Astrocyte of the spinal cord (primary cell): ENCODE measurements at places on chromosomes 5 and 9.

DNA sequence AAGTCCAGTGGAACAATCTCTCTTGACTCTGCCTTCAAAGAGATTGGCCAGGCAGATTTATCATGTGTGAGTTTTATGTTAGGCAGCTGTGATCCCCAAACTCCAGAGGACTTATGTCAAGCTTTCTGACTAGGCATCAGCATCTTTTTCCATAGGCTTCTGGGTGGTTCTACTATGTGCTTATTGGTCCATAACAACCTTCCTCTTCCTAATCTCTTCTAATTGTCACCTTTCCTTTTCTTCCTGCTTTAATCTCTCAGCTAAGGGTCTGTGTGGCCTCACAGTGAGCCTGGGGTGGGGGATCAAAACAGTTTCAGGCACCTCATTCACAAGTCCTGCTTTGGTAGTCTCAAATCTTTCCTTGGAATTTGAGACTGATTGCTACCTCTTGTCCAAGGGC is 170.9 kb upstream of the CHD1 start:
- DNase-seq: no peak

GRCh38 chr5:64273276-64273675 is 107.6 kb downstream of the RNF180 start:
- DNase-seq: no peak

- DNase-seq: no peak
Measured at GRCh38 chr9:111863636-111864035, 33.0 kb upstream of the UGCG start.

DNA sequence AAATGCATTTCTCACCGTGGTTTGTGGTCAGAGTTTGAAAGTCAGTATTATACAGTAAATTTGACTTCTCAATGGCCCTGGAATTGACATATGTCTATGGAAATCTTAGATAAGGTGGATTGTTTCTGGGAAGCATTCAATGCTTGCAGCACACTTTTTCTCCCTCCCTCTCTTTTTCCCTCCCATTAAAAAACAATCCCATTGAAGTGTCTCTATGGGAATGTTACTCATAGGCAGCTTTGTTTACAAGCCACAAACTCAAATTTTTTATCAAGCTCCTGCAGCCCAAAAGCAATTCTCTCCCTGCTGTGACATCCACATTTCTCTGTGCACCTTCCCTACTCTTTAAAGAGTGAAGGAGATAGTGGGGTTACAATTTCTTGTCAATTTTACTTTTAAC is 292.1 kb downstream of the ARRDC3 start:
- no peak for DNase-seq

- DNase-seq: no peak
Measured at GRCh38 chr9:137447722-137448601, 6.8 kb upstream of the ENTPD8 start.

- no peak for DNase-seq
Measured at GRCh38 chr5:123490974-123491373, 21.0 kb upstream of the CSNK1G3 start.

- DNase-seq: peak; percentile 97
Measured at GRCh38 chr5:59792983-59793585, 100.4 kb downstream of the PDE4D start.

GRCh38 chr5:141510850-141511601 is 22.1 kb downstream of the PCDHGC5 start:
- no peak for DNase-seq

- no peak for DNase-seq
Measured at GRCh38 chr9:35395706-35396101, 94.2 kb upstream of the RUSC2 start.

- peak; percentile 78 for DNase-seq
Measured at GRCh38 chr9:118331622-118332045, 627.4 kb downstream of the TLR4 start.

DNA sequence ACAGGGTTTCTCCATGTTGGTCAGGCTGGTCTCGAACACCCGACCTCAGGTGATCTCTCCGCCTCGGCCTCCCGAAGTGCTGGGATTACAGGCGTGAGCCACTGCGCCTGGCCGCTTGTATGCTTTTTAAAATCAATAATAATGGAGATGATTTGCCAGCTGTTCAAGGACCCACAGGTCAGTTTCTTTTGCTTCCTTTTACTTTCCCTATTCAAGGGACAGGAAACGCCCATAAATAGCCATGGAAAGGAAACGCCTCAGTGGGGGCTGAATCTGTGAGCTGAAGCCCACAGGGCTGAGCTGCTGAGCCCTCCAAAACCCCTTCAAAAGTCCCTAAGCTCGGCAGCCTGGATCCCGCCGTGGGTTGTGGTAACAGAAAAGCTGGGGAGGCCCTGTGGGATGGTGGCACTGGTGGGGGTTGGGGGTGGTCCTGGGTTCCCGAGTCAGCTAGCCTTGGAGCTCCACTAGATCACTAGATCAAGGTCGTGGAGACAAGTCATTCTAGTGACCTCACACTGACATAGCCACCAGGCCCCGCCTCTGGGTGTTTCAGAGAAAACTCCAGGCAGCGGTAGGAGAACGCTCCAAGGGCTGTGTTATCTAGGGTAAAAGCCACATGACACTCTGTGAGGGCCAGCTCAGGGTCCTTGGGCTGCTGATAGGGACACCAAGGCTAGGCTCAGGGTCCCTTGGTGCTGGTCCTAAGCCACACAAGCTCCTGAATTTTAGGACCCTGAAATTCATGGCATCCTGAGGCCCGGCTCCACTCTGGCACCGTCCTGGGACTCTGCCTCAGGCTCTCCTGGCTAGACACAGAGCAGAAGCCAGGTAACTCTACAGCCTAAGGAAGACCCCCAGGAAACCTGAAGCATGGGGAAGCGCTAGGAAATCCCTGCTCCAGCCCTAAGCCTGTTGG is 18.0 kb upstream of the DUSP1 start:
- DNase-seq: no peak

GRCh38 chr9:134708672-134709038 is 67.1 kb downstream of the COL5A1 start:
- no peak for DNase-seq

- no peak for DNase-seq
Measured at GRCh38 chr5:22053195-22053594, 799.9 kb downstream of the CDH12 start.

GRCh38 chr5:113103330-113103729 is 126.7 kb downstream of the DCP2 start:
- DNase-seq: no peak

DNA sequence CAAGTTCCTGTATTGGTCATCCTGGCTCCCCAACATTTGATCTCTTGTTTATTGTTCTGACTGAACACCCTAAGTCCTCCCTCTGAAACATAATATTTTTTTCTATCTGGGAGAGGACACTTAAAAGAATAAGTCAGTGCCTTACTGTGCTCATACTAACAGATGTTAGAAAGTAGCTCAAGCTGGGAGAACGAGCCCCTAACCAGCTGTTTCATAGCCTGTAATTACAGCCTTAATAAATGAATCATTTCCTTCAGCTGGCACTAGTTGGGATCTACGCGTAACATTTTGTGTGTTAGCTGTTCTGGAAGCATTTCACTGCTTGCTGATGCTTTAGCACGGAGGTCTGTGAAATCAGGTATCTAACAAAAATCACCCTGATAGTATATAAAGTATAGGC is 345.9 kb upstream of the RIOK2 start:
- peak; percentile 63 for DNase-seq

GRCh38 chr5:119059740-119060255 is 11.1 kb upstream of the DMXL1 start:
- DNase-seq: no peak

DNA sequence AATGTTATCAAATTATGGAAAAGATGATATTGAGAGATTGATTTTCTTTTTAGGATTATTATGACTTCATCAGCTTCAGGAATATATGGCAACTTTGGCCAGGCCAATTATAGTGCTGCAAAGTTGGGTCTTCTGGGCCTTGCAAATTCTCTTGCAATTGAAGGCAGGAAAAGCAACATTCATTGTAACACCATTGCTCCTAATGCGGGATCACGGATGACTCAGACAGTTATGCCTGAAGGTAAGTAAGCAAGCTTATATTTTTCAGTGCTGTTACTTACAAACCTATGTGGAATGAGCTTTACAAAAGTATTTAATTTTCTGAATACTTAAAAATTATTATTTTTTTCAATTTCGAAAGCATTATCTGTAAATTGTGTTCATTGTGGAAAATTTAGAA is 26.5 kb downstream of the HSD17B4 start:
- DNase-seq: no peak

GRCh38 chr5:140733098-140733497 is 32.9 kb downstream of the ZMAT2 start:
- DNase-seq: no peak

GRCh38 chr9:86766912-86767311 is 180.4 kb downstream of the GAS1 start:
- peak; percentile 87 for DNase-seq

GRCh38 chr5:109678447-109678846 is 11.3 kb upstream of the MAN2A1 start:
- DNase-seq: no peak

DNA sequence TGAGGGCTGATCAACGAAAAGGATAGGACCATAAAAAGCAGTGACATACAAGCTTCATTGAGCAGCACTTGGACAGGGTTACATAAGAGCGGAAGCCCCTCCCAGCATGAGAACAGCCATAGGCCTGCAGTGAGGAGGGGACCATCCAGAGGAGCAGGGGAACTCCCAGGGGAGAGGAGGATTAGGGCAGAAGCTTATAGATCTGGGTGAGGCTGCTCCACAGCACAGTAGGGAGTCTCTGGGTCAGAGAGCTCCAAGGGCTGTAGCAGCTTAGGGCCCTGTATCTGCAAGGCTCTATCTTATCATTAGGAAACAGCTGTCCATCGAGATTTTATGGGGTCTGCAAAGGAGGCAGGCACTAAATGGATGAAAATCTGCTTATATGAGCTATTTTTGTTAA is 186.6 kb downstream of the DOCK8 start:
- DNase-seq: no peak

GRCh38 chr9:93646640-93647178 is 70.3 kb downstream of the PHF2 start:
- DNase-seq: no peak
